ENCODE measurements at places on chromosomes 3 and 15. TPM values are rescaled to one million over a fixed set of nuclear protein-coding genes. Genes with fewer than 3 reads are reported as not detected.

- no peaks in the 10 kb centered on the region for H3K27me3 ChIP-seq
- no peak overlapping the region for H3K4me3 ChIP-seq
- H3K4me1 ChIP-seq, result no peaks in the 10 kb centered on the region
- no peaks in the 10 kb centered on the region for H3K36me3 ChIP-seq
- H3K27ac ChIP-seq, result no peak overlapping the region
These were observed 38.3 kb upstream of the WNT5A start for GRCh38 chr3:55525436-55525835.

DNA sequence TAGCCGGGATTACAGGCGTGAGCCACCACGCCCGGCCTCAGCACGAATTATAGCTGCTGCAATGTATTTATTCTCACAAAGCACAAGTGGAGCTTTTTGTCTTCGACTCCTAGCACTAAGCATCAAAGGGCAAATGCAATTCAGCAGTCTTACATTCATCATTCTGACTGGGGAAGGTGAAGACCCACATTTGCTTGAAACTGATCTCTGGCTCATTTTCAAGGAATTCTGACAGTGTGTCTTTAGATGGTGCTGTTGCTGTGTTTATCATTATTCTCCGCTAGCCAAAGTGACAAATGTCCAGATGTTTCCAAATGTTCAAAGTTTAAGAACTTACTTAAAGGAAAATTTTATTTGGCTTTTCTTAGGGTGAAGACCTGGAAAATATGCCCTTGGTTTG is 55.9 kb downstream of the SGO1 start:
- peaks cover 5% of the 10 kb centered on the region for H3K4me1 ChIP-seq
- no peaks in the 10 kb centered on the region for H3K27me3 ChIP-seq
- no peak for DNase-seq
- H3K27ac ChIP-seq, result no peak overlapping the region
- no peaks in the 10 kb centered on the region for H3K36me3 ChIP-seq
- H3K4me3 ChIP-seq, result no peak overlapping the region

Gene CAMK1
- 6.2 TPM for total RNA-seq

Gene SNX22
- total RNA-seq, result 1.7 TPM

All from heart right ventricle (tissue), 16 donors.